ENCODE measurements at places on chromosomes 1 and 21. TPM values are rescaled to one million over a fixed set of nuclear protein-coding genes. Genes with fewer than 3 reads are reported as not detected.
A peak's percentile ranks its signal among the peaks of the same experiment; 100 is the strongest.

- H3K27ac ChIP-seq = no peak overlapping the region
- no peak overlapping the region for H3K4me3 ChIP-seq
- H3K4me1 ChIP-seq = peaks cover 2% of the 10 kb centered on the region
- no peak for DNase-seq
- H3K36me3 ChIP-seq = no peaks in the 10 kb centered on the region
Observed at GRCh38 chr1:42165511-42166210, 1.1 kb upstream of the GUCA2A start.

DNA sequence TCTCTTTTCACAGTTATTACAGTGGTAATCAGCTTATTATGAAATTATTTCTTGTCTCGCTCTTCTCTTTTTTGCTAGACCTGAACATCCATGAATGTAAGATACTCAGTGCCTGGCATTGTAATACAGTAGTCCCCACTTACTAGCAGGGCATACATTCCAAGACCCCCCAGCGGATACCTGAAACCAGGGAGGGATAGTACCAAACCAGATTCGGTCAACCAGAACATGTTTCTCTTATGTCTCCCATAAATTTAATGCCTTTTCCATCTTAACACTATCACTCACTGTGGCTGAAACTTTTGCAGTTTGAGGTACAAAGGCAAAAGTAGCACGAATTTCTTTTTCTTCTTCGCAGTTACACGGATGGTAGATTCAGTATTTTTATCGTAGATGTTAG is 24.6 kb upstream of the B3GALT2 start:
- H3K4me1 ChIP-seq = no peaks in the 10 kb centered on the region
- H3K27ac ChIP-seq = no peak overlapping the region
- peaks cover 6% of the 10 kb centered on the region for H3K36me3 ChIP-seq
- no peaks in the 10 kb centered on the region for H3K27me3 ChIP-seq
- no peak overlapping the region for H3K4me3 ChIP-seq

- no peaks in the 10 kb centered on the region for H3K4me1 ChIP-seq
- no peak overlapping the region for H3K4me3 ChIP-seq
- DNase-seq = peak; percentile 58
- H3K27ac ChIP-seq = no peak overlapping the region
- H3K27me3 ChIP-seq = no peaks in the 10 kb centered on the region
Observed at GRCh38 chr1:88800382-88801051, 90.8 kb downstream of the GTF2B start.

- no peak overlapping the region for H3K4me3 ChIP-seq
- no peaks in the 10 kb centered on the region for H3K4me1 ChIP-seq
- no peak overlapping the region for H3K27ac ChIP-seq
- H3K27me3 ChIP-seq = no peaks in the 10 kb centered on the region
Observed at GRCh38 chr1:63612564-63612963, 19.4 kb downstream of the PGM1 start.

- no peak overlapping the region for H3K27ac ChIP-seq
- no peaks in the 10 kb centered on the region for H3K36me3 ChIP-seq
- no peak for DNase-seq
- H3K4me3 ChIP-seq = no peak overlapping the region
Observed at GRCh38 chr1:247701338-247701737, 15.1 kb downstream of the OR6F1 start.

NBPF6 gene
- total RNA-seq = not detected

PGBD2 gene
- 7.8 TPM for total RNA-seq
